HuH-7.5 (cell line): ENCODE measurements at places on chromosomes 7 and 10.

GRCh38 chr10:581776-582330, 107.6 kb downstream of the DIP2C start:
- no peak for DNase-seq

- no peak for DNase-seq
These were observed 11.8 kb downstream of the NT5C3A start for GRCh38 chr7:33050535-33051318.

DNA sequence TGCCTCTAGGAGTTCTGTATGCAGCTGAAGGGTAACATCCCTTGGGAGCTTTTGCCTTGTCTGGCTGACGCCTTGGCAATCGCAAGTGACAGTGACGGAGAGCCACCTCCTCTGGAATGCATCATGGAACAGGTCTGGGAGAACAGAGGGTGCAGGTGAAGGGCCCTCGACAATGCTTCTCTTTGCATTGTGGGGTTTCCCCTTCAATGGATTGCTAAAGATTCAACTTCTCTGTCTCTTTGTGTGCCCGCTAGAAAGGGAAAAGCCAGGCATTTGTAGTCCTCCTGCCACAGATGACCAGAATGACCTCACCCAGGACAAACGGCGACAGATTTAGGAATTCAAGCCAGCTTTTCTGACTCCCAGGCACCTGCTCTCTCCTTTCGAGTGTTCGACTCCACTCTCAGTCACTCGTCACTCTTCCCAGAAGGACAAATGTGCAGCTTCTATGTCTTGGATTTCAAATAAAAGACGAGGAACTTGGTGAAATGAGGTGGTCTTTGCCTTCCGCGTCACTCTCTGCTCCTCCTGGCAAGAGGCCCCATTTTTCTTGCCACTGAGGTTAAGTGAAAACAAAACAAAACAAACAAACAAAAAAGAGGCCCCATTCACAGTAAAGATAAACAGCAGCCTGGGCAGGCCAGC, 26.1 kb downstream of the IL2RA start:
- DNase-seq, result no peak

DNA sequence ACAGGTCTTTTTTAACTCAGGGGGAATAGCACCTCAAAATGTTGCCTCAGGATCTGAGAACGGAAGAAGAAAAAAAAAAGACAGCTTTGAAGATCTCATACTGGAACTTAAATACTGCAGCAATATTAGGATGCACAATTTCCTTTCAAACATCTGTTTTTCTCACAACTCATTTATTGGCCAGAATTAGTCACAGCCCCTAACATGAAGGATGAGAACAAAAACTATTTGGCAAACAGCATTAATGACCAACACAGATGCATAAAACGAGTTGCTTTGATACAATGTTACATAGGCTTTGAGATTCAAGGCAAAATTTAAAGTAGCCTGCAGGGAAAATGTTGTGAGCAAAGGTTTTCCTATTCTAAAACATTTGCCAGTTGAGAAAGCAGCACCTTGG, 36.5 kb downstream of the JMJD1C start:
- no peak for DNase-seq

DNA sequence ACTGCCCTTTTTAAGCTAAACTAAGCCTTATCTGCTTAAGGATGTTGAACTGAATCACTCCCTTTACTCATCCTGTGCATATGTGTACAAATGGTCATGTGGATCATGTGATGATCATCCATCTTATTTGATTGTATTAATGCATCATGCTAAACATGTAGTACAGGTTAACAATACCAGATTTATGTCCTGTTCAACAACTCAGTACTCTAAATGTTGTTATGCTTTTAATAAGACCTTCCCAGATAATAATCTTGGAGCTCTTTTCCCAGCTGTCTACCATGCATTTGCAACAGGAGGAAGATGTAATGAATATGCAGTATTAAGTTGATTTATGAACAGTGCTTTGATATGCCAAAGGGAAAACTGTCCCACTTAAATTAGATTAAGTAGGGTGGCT, 318.0 kb downstream of the BICC1 start:
- no peak for DNase-seq

GRCh38 chr10:114499116-114499515, 94.8 kb upstream of the AFAP1L2 start:
- DNase-seq, result no peak

GRCh38 chr10:107269626-107270025, 105.1 kb upstream of the SORCS1 start:
- DNase-seq, result no peak

DNA sequence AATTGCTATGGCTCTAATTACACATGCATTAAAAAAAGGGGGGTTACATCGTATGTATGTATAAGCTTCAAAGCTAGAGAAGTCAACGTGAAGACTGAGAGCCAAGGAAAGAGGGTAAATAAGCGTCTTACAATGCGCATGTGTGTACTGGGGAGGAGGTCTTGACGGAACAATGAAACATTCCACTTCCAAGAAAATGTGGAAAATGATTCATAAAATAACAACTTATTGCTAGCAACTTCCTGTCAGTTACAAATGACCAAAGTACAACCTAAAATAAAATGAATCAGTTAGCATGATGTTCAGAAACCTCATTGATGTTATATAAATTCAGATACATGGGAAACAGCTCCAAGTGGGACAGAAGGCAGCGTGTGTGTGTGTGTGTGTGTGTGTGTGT, 104.1 kb upstream of the RHEB start:
- no peak for DNase-seq

GRCh38 chr10:88312855-88313254, 270.3 kb downstream of the RNLS start:
- no peak for DNase-seq

DNA sequence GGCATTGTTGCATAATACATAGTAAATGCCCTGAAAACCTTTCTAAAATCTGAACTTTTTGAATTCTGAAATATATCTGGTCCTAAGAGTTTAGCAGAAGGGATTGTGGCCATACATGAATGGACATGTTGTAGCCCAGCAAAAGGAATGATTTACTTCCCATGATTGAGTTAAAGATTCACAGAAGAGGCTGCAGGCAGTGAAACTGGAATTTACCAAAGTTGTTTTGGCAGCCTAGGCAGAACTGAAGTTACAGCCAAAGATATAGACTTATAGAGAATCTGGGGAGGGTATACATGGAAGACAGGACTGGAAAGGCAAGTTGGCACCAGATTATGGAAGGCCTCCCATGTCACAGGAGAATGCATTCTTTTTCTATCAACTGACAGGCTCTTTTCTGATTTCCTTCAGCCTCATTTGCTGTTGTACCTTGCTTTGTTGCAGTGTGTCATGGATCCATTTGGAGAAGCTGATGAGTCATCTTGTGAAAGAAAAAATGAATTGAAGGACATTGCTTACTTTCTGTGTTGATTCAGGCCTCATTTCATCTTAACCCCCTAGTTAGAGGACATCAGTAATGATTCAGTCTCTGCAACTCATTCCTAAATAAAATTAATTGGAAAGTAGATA, 356.2 kb upstream of the LRGUK start:
- DNase-seq, result no peak
